ENCODE measurements at places on chromosomes 4 and X. TPM values are rescaled to one million over a fixed set of nuclear protein-coding genes. Genes with fewer than 3 reads are reported as not detected.

GRCh38 chr4:127687580-127687979 is 42.6 kb upstream of the SLC25A31 start:
- no peak for DNase-seq

MAP3K15 gene
- 4.5 TPM for polyA plus RNA-seq

GRCh38 chrX:150352114-150352513 is 11.0 kb upstream of the MAMLD1 start:
- DNase-seq, result no peak

DNA sequence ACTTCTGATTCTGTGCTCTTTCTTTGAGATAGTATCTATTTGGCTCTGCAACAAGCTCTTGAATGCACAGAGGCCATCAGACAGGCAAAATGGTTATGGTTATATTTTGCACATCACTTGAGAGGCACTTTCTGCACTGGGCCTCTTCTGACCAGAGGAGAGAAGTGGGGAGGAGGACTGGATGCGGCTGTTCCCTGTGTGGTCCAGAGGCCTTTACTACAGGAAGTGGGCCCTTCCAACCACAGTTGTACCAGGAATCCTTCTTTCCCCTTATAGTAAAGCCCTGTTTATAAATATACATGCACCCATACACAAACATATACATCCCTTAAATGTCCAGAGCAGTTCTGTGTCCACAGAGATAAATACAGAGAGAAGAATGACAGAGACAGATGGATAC is 182.7 kb upstream of the HHIP start:
- no peak for DNase-seq

IL9R gene
- polyA plus RNA-seq, result 0.13 TPM

DNA sequence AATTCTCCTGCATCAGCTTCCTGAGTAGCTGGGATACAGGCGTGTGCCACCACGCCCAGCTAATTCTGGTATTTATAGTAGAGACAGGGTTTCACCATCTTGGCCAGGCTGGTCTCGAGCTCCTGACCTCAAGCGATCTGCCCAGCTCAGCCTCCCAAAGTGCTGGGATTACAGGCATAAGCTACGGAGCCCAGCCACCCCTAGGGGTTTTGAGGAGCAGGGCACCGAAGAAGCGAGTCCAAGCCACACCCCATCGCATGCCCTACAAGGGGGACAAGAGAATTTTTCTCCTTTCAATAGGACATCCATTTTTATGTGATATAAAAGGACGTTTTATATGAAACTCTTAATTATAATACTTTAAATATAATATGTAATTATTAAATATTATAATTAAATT is 13.9 kb upstream of the KLF3 start:
- DNase-seq, result no peak

GRCh38 chr4:5919571-5919970 is 26.7 kb upstream of the CRMP1 start:
- no peak for DNase-seq

CCSER1 gene
- 15.9 TPM for polyA plus RNA-seq

DNA sequence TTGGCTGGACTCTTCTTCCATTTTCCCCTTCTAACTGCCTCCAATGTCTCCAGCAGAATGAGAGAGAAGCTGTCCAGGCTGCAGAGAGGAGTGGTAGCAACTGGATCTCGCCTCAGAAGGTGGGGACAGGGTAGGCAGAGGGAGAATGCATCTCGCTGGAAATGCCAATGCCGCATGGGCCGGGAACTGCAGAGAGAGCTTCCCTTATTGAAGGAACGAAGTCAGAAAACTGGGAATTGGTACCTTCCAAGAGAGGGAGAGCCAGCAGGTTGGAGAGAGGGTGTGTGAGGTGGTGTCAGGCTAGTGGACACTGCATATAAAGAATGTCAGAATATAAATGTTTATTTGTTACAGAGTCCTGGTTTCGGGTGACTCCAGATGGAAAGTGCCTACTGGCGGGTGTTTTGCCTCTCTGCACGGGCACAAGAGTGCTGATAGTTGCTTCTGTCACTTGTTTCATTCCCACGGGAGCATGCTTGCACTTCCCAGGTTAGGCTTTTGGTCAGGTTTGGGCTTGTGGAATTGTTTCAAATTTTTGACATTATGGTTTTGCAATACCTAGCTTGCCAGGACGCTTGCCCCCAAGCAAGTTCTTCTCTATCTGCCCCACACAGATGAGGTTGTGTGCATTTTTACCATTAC is 156.8 kb upstream of the STS start:
- no peak for DNase-seq

- DNase-seq, result no peak
Observed at GRCh38 chrX:17032351-17032750, 85.9 kb downstream of the REPS2 start.

TEX13D gene
- polyA plus RNA-seq, result not detected

RRH gene
- polyA plus RNA-seq, result 0.82 TPM

DNA sequence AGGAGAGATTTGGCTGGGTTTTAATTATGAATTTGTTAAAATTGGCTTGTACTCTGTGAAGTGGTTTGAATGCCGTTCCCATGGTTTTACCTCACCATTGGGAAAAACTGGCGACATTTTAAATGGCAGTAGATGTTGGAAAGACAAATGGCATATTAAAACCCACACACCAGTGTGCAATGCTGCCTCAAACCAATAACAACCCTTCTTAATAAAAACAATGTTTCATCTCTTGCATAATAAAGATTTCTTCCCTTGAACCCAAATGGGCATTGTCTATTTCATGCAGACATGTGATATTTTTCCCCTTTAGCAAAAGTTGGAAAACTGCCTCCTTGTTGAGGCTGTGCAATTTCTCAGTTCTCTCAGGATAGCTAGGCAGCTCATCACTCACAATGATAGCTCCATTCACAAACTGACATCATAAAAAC is 33.7 kb downstream of the GABRB1 start:
- DNase-seq, result no peak

All from left renal cortex interstitium (tissue), 4 donors.